Mesenteric fat pad (tissue), 1 donor: ENCODE measurements at places on chromosomes 4 and X.

GRCh38 chr4:76809594-76810305 lies 88.2 kb downstream of the SOWAHB start:
- no peak for DNase-seq

GRCh38 chr4:2400841-2401609 lies 17.4 kb downstream of the ZFYVE28 start:
- DNase-seq, result no peak

DNA sequence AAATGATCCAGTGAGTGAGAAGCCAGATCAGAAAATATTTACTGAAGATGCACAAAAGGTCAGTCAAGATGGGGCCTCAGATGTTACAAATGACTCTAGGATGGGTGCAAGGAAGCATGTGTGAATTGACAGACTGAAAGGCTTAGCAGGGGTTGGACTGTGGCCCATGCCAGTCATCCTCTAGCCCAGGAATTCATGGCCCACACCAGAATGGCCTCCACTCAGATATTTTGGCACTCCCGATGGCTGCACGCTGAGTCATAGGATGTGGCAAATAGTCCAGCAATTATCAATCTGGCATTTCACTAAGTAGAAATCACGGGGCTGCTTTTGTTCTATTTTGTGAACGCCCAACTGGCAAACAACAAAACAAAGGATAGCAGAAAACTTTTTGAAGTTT lies 406.5 kb downstream of the IQCM start:
- no peak for DNase-seq

GRCh38 chr4:18973296-18973695 lies 951.7 kb upstream of the LCORL start:
- no peak for DNase-seq

DNA sequence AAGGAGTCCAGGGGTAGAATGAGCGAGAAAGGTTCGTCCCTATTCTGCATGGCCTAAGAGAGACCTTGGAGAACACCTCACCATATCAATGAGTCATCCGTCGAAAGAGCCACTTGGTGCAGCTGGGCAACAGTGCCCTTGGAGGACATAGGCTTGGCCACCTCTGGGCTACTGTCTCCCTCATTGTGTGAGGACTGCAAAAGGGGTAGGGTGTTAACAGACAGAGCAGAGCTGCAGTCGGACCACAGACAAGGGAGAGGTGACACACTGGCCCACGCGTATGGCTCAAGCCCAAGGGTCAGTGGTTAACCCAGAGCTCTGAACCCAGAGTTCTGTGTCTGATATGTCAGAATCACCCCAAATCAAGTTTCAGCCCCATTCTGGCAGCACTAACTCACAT lies 118.2 kb upstream of the BMP3 start:
- DNase-seq, result no peak

DNA sequence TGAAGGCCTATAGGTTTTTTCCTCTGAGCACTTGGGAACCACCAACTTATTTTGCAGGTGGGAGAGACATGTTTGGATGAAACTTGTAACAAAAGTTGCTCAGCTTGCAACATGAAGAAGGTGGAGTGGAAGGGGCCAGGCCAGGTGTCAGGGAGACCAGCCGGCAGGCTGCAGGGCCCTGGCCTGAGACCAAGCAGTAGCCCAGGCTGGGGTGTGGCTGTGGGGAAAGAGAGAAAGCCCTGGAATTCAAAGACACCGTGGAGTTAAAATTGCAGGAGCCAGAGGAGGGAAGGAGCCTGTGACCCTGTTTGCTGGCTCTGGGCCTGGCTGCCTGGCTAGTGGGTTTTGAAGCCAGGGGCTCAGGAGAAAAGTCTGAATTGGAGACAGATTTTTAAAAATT lies 43.4 kb downstream of the EFNB1 start:
- DNase-seq, result no peak

DNA sequence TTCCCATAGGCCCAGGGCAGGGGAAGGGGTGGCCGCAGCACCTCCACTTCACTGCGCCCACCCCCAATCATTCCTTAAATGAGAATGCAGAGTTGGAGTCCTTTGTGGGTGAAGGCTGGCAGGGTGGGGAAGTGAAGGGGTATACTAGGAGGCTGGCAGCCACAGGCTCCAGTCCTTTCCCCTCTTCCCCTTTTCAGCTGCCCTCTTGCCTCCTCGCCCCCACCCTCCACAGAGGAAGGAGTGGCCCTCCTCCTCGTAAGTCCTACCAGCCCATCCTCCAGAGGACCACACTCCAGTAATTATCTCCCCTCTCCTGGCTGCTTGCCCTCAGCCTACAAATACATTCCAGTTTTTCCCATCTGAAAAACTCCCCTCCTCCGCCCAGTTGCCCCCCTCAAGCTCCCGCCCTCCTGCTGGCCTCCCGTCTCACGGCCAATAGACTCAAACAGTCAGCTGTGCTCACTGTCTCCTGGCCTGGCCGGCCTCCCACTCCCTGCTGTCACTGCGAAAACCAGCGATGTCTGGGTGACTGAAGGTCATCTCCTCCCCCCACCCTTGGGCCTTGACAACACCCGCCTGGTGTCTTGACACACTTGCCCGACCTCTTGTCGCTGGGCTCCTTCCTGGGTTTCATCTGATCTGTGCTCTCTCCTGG lies 38.8 kb downstream of the EFNB1 start:
- no peak for DNase-seq

GRCh38 chr4:87540146-87541058 lies 11.2 kb upstream of the SPARCL1 start:
- no peak for DNase-seq

DNA sequence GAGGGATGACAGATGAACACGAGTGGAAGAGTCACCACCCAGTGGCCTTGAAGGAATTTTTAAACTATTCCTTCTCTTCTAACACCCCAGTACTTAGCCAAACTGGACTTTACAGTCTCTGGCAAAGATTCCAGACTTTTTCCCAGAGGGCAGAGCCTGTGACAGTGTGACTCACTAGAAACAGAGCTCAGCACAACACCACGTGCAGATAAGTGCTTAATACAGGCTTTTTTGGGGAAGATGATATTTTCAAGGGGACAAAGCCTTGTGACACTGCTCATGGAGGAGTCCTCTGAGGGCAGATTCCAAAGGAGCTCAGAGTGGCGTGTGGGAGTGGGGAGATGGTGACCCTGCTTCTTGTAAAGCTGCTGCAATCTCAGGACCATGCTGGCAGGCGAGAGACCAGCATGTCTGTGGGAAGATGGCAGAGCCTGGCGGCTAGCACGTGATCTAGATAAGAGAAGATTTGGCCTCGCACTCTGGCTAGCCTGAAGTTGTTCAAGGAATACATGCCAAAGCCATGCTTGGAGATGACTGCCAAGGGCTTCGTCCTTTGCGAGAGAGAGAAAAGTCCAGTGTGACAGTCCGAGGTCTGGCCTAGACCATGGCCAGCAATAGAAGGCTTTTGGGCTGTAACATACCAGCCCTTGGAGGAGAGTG lies 2.4 kb downstream of the RAB33A start:
- DNase-seq, result no peak

DNA sequence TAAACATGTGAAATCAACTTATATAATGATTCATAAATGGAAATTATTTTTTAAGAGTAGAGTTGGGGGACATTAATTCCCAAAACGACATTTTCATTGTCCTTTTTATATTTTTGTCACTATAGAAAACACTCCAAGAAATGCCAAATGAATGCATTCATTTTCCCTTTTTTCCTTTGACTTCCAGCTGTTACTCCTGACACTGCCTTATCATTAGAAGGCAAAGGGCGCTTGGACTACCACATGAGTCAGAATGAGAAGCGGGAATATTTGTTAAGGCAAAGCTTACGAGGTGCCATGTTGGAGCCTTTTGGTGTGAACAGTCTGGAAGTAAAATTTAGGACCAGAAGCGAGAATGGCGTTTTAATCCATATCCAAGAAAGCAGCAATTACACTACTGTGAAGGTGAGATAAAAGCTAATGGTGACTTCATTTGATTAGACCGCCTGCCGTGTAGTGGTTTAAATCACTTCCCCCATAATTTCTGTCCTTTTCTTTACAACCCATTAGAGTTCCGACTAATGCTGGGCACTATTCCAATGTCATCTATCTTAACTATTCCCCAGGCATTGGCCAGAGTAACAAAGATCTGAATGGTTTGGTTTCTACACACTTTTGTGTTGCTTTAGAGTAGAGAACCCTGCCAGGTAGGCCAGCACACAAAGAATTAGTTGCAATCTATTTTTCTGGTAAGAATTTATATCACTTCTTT lies 166.7 kb downstream of the FAT4 start:
- DNase-seq, result no peak

GRCh38 chrX:3181846-3182245 lies 140.6 kb downstream of the ARSF start:
- DNase-seq, result no peak

DNA sequence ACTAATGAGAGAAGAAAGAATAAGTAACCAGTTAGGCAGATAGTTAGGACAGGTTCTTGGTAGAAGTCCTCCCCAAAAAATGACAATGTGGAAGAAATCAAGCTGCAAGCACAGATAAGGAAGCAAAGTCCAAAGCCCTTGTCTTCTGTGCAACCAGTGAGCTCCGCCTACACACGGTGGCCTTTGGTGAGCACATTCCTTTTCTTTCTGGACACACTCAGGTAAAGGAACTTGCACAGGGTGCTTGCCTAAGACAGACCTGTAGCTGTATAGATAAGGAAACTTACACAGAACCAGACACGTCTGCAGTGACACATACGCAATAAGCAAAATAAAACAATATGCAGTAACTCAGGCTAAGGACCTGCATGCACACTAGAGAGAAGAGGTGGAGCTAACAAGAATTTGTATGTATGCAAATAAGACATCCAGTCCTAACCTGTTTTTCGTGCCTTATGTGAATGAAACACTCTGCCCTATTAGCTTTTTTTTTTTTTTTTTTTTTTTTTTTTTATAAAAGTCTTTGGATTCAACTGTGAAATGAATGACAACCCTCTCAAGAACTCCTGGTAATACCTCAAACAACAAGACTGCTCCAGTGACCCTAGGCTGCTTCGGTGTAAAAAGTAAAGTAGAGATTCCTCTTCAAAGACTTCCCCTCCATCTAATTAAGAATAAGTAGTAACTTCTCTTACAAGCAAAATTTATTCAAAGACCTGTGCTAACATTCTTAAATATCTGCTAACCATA lies 48.8 kb downstream of the UGT2B10 start:
- no peak for DNase-seq

DNA sequence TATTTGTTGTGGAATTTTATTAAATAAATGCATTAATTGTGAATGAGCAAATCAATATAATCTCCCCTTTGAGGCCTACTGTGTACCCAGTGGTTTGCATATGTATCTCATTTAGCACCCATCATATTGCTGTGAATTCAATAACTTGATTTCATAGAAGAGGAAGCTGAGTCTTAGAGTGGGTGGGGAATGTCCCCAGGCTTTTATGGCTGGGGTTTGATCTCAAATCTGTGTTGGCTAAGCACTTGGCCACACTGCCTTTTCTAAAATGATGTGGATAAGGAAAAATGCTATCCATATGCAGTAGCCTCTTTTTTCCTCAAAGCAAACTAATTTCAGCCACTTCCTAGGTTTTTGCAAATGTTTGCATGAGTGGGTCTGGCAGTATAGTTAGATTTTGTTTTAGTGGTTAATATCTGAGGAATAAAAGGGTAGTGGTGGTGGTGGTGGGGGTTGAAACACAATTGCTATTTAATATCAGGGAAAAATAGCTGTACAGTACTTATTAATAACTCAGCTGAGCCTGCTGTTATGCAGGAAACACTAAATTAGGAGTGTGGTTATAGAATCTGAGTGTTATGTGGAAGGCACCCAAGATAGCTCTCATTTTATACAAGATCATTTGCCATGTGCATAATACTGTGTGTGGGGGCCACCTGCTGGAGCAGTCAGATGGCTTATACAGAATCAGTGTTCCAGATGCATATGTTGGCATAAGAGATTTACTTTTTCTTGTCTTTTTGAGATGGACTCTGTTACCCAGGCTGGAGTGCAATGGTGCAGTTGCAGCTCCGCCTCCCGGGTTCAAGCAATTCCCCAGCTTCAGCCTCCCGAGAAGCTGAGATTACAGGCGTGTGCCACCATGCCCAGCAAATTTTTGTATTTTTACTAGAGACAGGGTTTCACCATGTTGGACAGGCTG lies 108.0 kb downstream of the TMEM131L start:
- no peak for DNase-seq

DNA sequence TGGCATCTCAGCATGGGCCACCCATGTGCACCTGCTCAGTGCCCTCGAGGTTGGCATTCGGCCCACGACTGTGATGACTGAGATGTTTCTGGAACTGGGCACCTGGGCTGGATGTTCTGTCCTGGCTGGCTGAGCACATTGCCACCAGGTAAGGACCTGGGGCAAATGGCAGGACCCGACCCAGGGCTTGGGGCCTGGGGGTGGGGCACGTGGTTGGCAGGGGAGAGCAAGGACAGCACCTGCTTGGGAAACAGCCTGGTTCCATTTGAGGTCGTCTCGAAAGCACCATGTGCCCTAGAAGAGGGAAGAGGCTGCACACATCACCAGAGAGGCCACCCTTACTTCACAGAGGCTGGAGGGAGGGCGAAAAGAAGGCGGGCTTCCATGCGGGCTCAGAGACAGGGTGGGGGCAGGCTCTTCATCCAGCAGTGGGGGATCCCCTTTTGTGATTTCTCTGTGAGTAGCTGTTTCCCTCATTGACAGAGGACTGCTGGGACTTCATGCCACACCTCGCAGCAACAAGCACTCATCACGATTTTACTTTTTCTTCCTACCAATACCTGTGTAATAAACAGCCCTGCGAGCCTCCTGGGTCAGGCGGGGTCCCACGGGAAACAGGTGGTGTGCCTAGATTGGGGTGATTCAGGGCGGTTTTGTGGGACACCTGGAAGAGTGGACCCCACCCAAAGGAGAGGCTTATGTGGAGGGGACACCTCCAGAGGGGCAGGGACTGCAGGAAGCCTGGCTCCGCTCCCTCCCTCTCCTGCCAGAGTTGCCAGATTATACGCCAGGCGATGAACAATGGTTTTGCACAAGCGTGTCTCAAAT lies 12.0 kb downstream of the TMEM187 start:
- no peak for DNase-seq

- DNase-seq, result no peak
These were observed 808.9 kb downstream of the STPG2 start for GRCh38 chr4:97334348-97334747.

- DNase-seq, result no peak
These were observed 38.2 kb downstream of the NHS start for GRCh38 chrX:17413228-17413627.
